CD4-positive, alpha-beta T cell treated with Interferon alpha-2 for 1 hour (primary cell): ENCODE measurements at places on chromosomes 7 and 10.

DNA sequence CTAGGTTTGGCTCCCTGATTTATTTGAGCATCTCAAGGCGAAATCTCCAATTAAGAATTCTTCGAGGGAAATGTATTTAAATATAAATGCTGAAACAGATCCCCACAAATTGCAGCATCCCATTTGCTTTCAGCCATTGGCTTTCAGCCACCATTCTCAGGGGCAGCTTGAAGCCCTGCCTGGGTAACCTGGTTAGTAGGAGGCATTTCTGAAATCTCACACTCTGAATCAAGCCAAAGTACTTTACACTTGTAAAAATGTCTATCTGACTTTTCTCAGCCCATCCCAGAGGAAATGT is 49.1 kb downstream of the GCC1 start:
- no peak for DNase-seq

DNA sequence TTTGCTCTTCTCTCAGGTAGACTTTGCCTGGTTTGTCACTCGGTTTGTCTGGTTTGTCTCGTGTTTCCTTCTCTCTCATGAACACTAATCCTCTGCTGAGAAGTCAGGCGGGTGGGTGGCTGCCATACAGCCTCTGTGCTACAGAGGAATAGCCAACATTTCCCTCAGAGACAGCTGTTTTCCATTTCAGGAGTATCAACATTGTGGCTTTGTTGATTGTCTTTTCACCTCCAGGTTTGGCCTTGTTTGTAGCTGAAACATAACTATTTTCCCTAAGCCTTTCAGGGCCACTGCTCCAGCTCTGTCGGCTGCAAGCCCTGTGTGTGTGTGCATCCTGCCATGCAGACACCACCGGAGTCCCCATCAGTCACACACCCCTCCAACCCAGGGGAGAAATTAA is 122.8 kb downstream of the BAMBI start:
- DNase-seq, result no peak

DNA sequence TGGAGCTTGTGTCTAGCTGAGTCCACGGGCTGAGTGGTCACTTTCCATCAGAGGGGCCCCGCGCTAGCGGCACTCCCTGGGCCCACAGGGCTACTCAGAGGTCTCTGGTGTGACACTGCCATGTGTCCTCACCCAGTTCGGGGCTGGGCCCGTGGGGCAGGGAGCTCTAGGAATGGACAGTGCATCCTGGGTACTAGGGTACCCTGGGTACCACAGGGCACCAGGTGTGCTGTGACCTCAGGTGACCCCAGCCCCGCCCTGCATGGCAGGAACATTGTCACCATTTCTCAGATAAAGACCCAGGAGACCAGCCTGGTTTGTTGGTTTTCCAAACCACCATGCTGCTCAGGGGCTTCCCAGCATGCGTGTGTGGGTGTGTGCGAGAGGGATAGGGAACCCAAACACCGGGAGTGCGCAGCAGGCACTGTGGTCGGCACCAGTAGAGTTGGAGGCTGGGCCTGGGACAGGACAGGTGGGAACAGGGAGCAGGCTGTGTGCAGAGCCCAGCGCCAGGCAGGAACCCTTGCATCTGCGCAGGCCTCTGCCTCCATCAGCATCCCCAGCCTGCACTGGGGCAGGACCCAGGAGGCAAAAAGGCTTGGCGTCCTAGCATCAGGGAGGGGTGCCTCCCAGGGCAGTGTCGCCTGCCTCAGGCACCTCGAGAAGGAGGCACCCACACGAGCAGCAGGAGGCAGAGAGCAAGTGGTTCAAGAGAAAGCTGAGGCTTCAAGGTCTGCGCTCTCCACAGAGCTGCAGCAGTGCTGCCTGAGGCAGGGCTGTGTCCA is 19.4 kb upstream of the CSGALNACT2 start:
- no peak for DNase-seq

DNA sequence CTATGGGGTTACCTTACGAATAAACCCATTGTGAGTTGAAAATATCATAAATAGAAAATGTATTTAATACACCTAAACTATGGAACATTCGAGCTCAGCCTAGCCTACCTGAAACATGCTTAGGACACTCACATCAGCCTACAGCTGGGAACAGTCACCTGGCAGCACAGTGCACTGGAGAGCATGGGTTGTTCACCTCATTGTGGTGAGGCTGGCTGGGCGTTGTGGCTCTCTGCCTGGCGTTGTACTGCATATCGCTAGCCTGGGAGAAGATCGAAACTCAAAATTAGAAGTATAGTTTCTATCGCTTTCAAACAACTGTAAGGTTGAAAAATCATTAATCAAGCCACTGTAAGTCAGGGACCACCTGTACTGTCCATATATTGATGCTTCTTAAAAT is 17.3 kb upstream of the HBP1 start:
- no peak for DNase-seq

DNA sequence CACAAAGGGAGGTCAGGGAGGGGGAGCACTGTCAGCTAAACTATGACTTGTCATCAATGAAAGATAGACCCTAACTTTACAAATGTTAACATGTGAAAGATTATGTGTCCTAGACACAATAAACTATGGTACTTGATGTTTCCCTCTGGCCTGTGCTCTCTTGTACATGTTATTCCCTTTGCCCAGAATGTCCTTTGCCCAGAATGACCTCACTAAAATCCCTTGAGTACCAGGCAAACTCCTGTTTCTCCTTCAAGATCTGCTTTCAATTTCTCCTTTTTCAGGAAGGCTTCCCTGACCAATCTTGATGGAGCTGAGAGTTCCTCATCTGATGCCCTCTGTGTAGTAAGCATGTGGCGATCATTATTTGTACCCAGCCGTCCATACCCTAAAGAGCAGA is 143.1 kb downstream of the ZNF365 start:
- DNase-seq, result no peak
